ENCODE measurements at places on chromosomes 1 and 21.

- DNase-seq = no peak
These were observed 201.1 kb downstream of the MATN1 start for GRCh38 chr1:30522031-30523004.

GRCh38 chr1:200037501-200037900, 10.0 kb downstream of the NR5A2 start:
- no peak for DNase-seq

- no peak for DNase-seq
These were observed 14.6 kb downstream of the MTX1 start for GRCh38 chr1:155223047-155223446.

GRCh38 chr1:64073705-64074104, 129.7 kb upstream of the UBE2U start:
- no peak for DNase-seq

DNA sequence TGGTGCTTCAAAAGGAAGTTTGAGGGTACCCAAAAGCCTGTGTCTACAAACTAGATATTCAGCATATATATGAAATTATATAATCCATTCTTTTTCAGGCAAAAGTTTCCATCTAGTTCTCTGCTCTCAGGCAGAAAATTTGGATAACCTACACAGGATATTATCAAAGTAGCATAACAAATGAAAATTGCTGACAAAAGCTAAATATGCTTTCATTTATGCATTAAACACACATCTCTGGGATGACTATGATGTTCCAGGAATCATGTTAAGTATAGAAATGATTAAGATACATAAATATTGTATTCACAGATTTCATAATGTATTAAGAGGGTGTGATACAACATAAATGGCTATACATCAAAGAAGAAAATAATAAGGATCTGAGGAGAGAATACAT, 92.8 kb downstream of the LRRC53 start:
- DNase-seq = no peak

- no peak for DNase-seq
These were observed 76.6 kb downstream of the NDUFS5 start for GRCh38 chr1:39102537-39103327.

DNA sequence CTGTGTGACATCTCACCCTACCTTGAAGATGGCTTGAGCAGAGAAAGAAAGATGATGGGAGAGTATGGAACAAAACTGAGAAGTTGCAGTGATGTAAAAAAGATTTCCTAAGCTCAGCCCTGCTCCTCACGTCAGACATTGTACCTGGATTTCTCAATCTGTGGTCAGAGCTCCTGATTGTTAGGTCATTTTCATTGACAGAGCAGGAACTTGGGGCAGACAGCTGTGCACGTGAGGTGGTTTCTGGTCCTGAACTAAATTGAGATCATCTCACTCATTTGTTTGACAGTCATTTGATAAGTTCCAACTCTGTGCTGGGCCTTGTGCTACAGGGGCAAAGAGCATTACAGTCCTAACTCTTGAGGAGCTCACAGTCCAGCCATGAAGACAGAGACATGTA, 10.2 kb downstream of the TRAF3IP3 start:
- DNase-seq = no peak

DNA sequence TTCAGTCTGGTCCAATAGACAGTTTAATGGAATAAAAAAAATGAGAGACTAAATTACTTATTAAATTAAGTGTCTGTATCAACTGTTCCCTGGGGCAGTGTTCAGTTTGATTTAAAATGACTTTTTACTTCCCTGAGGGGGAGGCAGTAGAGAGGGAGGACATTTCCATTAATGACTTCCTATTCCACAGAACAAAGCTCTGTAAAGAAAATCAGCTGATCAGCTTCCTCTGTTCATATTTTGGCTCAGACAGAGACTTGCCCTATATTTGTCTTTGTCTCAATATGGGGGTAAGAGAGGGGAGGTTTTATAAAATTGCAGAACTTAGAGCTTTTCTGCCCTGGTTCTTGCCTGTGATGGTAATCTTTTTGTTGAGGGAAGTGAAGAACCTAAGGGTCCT, 8.4 kb downstream of the CFAP126 start:
- no peak for DNase-seq

GRCh38 chr1:25486602-25487001, 55.9 kb downstream of the MACO1 start:
- no peak for DNase-seq

DNA sequence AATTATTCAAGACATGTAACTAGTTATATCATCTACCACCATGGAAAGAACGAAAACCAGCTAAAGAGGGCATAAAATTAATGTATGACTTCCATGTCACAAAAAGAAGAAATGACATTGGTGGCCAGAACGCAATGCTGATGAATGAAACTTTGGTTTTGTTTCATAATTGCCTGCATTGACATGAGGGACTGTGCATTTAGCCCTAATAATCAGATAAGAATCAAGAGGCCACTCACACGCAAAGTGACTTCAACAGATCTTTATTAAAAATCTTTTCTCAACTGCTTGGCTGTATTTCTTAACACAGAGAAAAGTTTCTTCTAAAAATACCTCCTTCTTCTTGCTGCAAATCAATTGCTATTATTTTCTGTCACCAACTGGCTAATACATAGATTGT, 184.7 kb upstream of the RUNX1 start:
- DNase-seq = no peak

- DNase-seq = no peak
These were observed 121.0 kb downstream of the GLIS1 start for GRCh38 chr1:53617851-53618499.

- no peak for DNase-seq
These were observed 24.4 kb downstream of the MRPL39 start for GRCh38 chr21:25582888-25583287.

GRCh38 chr1:110538921-110539320, 19.9 kb upstream of the KCNA10 start:
- DNase-seq = no peak

DNA sequence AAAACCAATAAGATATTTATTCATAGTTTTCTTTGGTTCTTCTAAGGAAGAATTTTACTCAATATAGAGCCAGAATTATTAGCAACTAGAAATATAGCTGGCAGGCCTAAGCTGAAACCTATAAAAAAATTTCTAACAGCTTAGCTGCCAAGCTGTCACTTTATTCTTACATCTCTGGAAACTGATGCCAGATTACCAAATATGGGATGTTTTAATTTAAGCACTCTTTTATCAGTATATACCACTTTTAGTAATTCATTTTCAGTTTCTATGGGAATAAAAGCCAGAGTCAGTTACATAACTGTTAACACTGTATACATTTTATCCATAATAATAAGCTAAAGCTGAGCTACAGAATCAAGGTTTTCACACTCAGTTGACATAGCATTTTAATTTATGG, 68.7 kb upstream of the MPC2 start:
- DNase-seq = no peak

DNA sequence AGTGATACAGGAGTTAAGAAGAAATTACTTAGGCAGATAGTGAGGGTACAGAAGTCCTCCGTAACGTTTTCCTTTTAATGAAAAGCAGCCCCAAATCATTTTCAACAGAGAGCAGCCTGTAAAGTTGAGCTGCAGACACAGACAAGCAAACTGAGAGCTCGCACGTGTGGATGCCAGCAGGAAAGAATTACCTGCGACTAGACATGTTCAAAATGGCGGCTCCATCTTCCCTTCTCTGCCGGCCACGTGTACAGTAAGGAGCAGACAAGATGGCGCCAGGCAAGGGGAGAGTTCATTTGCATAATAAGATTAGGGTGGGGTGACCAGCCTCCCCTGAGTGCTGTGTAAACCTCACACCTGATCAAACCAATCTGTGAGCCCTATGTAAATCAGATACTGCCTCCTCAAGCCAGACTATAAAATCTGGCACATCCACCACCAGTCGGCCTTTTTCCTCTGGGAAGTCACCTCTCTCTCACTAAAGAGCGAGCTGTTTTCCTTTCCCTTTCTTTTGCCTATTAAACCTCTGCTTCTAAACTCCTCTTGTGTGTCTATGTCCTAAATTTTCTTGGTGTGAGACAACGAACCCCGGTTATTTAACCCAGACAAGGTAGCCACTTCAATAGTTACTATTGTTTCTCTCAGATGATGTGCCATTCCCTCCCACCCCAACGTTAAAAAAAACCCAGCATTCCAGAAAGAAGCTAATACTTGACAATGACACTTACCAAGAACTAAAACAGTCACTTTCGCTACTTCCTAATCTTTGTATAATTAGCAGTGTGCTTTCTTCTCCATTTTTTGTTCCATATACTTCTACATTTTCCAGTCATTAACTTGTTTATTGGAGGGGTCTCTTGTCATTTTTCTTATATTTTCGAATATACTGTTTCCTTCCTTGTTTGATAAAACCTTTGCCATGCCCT, 27.4 kb downstream of the DUSP10 start:
- DNase-seq = no peak

DNA sequence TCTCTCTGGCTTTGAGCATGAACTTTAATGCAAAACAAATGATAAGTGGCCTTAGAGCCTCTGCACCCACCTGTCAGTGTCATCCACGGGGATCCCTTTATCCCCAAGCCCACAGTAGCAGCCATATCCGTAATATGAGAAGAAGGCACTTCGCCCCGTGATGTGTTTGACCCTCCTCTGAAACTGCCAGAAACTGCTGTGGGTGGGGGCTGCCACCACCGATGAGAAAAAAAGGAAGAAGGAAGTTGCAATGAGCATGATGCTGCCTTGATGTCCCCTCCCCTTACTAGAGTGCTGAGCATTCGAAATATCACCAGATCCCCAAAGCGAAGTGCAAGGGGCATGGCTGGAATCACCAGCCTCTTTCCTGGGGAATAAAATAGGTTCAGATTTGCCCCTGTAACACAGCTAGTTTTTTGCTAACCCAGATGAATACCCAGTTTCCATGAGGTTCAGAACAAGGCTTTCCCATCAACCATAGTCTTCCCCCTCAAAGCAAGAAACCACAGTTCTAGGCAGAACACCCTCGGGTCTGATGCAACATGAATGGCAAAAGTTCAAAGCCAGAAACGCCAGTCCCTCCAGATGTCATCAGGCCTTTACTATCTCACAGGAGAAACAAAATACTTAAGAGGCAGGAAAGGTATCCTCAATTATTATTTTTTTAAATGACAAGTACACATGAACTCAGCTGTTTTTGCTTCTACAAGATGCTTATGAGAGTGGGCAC, 10.8 kb upstream of the UBXN10 start:
- no peak for DNase-seq

- DNase-seq = no peak
These were observed 36.5 kb upstream of the SRRM1 start for GRCh38 chr1:24606621-24607020.

DNA sequence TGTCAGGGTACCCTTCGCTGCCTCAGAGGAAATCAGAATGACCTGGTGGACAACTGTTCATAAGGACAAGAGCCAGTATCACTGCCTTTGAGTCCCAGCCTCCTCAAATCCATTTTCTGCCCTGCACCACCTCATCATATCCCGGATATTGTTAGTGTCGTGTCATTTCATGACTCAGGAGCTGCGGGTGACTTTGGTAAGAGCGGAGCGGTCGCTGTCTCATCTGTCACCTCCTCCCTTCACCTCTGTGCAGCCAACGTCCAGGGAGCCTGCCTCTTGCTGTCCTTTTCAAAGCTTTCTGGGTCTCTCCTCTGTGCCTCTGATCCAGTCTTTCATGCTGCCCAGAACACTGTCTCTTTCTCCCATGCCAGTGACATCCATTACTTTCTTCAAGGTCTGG, 7.0 kb upstream of the C1orf198 start:
- no peak for DNase-seq

GRCh38 chr1:188594542-188595235, 1765.9 kb downstream of the PLA2G4A start:
- no peak for DNase-seq

GRCh38 chr1:231527586-231528171, 790 bp upstream of the TSNAX start:
- DNase-seq = no peak

GRCh38 chr1:185017338-185017737, 28.0 kb upstream of the RNF2 start:
- DNase-seq = peak; percentile 1

GRCh38 chr21:26587736-26588201, 14.7 kb upstream of the CYYR1 start:
- peak; percentile 26 for DNase-seq

- no peak for DNase-seq
These were observed 94.4 kb upstream of the KRTAP19-8 start for GRCh38 chr21:31132574-31133242.

DNA sequence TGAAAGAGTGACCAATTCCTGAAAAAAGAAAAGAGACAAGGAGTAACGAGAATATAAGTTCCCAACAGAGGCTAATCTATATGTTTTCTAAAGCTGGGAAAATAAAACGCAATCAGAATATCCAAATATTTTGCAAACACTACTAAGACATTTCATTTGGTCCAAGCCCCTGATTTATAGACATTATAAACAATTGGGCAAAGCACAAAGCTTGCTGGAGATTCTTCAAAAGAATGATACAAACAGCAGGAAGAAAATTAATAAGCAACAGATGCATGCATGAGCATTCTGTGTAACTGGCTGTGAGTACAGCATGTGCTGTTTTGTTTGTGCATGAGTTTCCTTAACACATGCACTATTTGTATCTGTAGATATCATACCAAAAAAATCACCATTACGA, 552.9 kb downstream of the LTN1 start:
- DNase-seq = no peak

DNA sequence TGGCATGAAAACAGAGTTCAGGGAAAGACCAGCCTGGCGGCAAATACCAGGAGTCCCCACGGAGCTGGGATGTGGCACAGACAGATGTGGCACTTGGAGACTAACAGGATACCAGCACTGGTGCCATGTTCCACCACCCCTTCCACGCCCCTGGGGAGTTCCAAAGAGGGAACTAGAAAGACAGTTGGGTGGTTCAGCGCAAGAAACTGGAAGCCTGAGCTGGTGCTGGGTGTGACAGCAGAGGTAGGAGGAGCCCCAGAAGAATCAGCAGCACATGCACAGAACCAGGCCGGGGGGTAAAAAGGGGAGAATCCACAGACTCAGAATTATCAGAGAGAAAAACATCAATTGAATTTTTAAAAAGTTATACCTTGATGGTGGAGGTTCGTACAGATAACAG, 22.4 kb downstream of the DDX20 start:
- DNase-seq = no peak
